IPS DF 19.7 (cell line): ENCODE measurements at places on chromosomes 2 and 18.

GRCh38 chr2:218320704-218321336 is 28.5 kb upstream of the TMBIM1 start:
- DNase-seq: no peak

DNA sequence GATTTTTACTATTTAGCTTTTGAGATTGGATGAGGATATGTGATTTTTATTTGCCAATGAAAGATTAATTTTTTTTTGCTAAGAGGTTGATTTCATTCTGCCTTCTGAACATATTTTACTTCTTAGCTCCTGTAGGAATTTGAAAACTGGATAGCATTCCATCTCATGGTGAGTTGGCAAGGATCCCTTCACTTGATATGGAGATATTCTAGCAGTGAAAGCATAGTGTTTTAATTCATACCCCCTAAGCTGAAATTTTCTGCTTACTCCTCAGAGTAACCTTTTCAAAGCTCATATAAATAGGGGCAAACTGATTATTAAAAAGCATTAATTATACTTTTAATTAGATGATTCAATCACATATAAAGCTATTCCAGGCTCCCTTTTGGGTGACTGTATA is 61.0 kb upstream of the KCNJ3 start:
- no peak for DNase-seq

GRCh38 chr18:25873833-25874232 is 216.6 kb downstream of the SS18 start:
- no peak for DNase-seq

DNA sequence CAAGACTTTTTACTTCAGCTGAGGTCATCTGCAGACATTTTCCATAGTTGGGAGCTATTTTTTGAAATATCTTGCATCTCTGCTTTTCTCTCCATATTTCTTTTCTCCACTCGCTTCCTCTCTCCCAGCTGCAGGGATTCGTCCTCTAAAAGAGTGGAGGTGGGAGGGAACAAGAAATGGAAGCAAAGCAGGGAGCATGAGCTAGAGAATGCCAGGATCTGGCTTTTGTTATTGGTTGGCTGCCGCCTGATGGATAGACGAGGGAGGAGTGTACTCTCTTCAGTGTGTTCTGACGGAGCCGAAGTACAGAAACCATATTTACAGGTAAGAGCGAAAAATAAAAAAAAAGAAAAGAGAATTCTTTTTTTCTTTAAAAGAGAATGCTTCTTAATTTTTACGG is at the start of gene CSRNP3:
Gene CSRNP3 (plus strand): TSS at position 282 of the 400 bp plus-strand sequence. CDS start 125,368 bp downstream, outside the sequence.
- DNase-seq: peak; percentile 78

GRCh38 chr2:191001032-191001431 is 12.9 kb downstream of the STAT1 start:
- DNase-seq: no peak

DNA sequence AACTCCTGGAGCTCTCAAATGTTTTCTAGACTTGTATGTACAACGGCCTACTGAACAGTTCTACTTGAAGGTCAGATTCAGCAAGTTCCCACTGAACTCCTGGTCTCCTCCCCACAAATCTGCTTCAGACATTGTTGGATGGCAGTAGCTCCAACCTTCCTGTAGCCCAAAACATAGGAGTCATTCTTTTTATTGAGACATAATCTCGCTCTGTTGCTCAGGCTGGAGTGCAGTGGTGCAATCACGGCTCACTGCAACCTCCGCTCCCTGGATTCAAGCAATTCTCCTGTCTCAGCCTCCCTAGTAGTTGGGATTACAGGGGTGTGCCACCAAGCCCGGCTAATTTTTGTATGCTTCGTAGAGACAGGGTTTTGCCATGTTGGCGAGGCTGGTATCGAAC is 47.3 kb downstream of the QPCT start:
- no peak for DNase-seq

GRCh38 chr2:171524018-171524401 is 1.7 kb downstream of the CYBRD1 start:
- no peak for DNase-seq

GRCh38 chr2:98702858-98703620 is 27.9 kb downstream of the MGAT4A start:
- DNase-seq: no peak

DNA sequence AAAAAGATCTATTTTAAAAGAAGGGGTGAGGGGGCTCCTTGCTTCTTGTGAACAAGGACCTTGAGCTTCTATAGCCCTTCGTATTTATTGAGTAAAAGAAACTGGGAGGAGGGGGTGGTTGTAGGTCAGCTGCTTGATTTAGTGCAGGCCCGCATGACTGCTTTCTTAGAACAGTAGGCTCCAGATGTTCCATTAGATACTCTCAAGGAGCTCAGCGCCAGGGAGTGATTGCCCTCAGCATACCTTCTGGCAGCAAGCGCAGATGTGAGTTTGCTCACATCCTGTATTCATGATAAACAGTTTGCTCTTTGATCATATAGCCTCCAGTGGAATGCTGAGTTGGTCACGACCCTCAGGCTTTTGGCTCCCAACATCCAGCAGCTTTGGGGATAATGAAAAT is 108.9 kb upstream of the XPO1 start:
- DNase-seq: no peak

DNA sequence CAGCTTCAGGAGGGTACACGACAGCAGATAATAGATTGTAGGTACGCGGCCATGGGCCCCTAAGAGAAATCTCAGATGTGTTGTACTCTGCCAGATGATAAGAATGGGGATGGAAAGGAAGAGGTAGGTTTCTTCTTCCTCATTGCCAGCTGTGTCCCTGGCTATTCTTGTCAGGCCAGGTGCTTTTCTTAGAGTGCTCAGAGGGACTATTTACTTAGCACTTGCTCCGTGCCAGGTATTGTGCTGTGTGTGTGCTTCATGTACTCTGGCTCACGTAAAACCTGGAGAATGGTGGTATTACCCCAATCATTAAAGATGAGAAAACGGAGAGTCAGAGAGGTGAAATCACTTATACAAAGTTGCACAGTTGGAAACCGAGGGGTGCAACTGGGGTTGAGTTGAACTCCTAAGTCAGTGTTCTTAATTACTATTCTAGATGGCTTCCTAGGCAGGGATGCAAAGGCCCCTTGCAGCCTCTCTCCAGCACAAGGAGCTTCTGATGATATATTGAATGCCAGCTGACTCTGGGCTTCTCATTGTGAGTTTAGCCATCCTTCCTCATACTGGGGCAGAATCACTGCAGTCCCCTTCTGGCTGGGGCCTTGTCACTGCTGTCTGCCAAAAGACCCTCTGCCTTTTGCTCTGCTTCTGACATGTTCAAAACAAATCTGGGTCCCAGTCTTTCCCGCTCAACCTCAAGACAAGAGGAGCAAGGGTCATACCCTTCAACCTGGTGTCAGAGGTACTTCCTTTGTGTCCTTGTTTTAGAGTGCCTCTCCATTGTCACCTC is 60.7 kb downstream of the LYPD1 start:
- DNase-seq: no peak

- DNase-seq: no peak
Measured at GRCh38 chr2:110215566-110216158, 3.3 kb upstream of the MTLN start.

DNA sequence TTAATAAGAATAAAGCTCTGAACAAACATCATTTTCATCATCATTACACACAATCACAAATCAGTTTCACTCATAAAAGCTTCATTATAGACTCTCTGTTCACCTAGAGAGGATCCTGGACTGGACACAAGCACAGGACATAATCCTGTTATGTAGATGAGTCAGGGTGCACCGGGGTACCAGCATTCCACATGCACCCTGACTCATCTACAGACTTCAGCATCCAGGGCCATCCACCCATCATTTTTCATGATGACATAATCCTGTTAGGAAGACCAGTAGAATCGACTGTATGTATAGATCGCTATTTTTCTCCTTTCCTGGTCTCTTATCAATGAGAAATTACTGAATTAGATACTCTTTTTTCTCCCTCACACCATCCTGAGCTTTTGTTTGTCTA is 73.7 kb upstream of the PIK3C3 start:
- DNase-seq: no peak

DNA sequence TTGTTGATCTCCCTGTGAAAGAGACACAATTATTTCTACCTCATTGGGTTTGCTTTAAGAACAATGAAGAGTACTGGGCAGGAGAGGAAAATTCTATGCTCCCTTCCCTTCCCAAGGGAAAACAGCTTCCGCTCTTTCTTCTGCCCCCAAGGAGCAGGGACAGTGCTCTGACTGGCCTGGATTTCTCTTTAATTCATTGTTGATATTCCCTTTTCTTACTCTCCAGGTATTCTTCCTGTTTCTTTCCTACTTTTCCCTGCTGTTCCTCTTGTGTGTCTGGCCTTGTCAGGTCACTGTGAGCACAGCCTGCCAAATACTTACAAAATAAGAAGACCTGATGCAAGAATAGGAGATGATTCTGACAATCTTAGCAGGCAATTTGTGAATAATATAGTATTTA is 49.6 kb upstream of the SPAG16 start:
- DNase-seq: no peak

DNA sequence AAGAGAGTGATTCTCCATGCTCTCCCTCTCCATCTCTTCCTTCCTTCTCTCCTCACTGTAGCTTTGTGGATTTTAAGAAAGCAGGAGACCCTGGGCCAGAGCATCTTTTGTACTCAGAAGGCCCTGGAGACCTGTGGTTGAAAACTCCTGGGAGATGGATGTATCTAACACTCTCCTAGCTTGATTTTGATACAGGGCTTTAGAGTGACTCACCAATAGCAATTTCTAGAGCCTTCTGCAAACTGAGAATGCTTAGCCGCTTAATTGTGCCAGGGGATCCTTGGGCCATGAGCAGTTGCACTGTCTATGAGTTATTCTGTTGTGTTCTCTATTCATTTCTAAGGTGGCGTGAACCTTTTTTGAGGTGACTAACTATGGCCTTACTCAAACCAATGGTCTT is 17.7 kb downstream of the HOXD1 start:
- no peak for DNase-seq

DNA sequence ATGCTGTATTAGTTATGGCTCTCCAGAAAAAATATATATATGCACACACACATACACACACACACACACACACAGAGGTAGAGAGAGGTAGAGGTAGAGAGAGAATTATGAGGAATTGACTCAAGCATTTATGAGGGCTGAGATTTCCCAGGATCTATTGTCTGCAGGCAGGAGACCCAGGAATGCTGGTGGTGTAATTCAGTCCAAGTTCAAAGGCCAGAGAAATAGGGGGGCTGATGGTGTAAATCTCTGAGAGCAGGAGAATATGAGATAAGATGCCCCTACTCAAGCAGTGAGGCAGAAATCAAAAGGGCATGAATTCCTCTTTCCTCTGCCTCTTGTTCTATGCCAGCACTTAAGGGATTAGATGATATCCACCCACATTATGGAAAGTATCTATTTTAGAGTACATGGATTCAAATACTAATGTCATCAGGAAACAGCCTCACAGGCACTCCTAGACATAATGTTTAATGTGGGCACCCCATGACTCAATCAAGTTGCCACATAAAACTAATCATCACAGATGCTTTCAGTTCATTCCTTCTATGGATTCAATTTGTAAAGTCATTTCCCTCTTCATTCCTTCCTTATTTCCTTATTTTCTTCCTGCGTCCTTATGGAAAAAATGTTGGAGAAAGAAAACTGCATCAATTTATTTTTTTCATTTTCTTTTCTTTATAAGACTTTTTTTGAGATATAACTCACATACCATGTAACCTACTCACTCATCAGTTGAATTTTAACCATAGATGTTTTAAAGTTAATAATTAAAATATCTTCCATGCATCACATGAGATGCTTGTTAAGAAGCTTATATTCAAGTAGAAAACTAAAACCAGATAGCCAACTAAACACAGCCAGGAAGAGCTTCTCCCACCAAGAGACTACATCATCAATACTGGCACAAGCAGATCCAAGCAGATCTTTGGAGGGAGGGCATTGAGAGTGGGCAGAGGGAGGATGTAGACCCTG is 406.2 kb downstream of the MBD2 start:
- no peak for DNase-seq

- no peak for DNase-seq
Measured at GRCh38 chr2:102806250-102806837, 44.5 kb downstream of the TMEM182 start.

DNA sequence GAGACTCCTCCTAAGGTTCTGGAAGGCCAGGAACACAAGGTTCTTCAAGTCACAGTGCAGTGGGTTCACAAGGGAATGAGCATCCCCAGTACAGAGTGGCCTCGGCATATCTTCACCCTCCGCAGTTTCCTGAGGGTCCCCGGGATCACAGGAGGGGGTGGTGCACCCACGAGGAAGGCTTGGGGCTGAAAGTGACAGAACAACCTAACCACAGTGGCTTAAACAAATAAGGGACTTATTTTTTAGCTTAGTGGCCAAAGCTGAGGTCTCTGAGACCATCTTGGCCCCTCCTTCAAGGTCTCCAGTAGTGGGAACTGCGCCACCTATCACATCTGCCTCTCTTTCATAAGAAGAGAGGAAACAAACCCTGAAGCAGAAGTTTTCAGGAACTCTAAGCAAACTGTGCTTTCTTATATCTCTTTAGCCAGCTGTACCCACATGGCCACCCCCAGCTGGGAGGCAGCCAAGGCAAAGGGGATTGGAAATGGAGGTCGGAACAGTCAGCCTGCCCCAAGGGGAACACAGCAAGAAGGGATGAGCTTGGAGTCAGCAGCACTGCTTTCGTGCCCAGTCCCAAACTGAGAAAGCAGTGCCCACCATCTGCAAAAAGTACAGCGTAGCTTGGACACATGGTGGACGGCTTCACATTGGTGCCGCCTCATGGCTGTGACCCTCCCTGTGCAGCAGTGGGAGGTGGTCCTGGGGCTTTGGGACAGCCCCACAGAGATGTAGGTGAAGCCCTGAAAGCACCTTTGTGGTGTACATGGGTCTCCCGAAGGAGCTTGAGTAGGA is 260.0 kb upstream of the ID2 start:
- DNase-seq: no peak

- no peak for DNase-seq
Measured at GRCh38 chr18:74113711-74114110, 33.9 kb downstream of the FBXO15 start.

DNA sequence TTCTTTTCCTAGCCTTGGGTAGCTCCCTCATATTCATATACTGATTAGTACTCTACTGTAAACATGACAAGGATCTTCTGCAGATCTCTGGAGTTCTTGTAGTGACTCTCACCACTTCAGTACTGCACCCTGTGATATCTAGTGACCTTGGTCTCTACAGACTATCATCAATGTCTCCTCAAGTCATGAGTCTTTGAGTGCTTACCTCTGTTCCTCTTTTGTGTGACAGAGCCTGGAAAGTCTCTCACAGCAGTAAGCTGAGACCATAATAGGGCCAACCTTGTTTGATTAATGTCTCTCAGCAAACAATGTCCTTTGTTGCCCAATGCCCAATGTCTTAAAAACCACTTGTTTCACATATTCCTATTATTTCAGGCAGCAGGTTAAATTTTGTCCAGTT is 34.2 kb upstream of the BAZ2B start:
- DNase-seq: no peak

DNA sequence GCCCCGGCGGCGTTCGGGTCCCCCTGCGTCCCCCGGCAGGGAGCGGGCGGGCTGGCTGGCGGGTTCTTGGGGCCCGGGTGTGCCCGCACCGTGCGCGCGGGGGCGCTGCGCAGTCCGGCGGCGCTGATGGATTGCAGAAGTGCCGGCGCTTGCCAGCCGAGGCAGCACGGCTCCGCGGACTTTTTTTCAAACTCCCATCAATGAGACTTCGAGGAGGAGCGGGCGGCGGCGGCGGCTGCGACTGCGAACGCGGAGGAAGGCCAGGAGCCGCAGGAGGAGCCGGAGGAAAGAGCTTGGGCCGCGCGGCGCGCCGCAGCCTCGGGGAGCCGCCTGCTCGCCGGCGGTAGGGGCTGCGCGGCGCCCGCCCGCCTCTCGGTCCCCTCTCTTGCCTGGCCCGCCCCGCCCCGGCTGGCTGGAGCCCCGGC is at the start of gene GLI2:
Gene GLI2 (plus strand): TSS at position 123 of the 425 bp plus-strand sequence. CDS start 61,453 bp downstream, outside the sequence.
- no peak for DNase-seq

- DNase-seq: no peak
Measured at GRCh38 chr18:3579701-3580100, 129.7 kb downstream of the TGIF1 start.
